ENCODE measurements at places on chromosomes 11 and 22. TPM values are rescaled to one million over a fixed set of nuclear protein-coding genes. Genes with fewer than 3 reads are reported as not detected.

The CLCF1 gene
- total RNA-seq: 3.4 TPM

The LARGE1 gene
- total RNA-seq: 7.1 TPM

The FXYD2 gene
- total RNA-seq: 0.38 TPM

The IRAG1 gene
- 14.8 TPM for total RNA-seq

The C22orf31 gene
- total RNA-seq: not detected

The TMA7B gene
- not detected for total RNA-seq

The NAV2 gene
- 6.8 TPM for total RNA-seq

The PPP1CA gene
- total RNA-seq: 87.7 TPM

The ADAMTS15 gene
- total RNA-seq: 13.5 TPM

The NCAM1 gene
- 0.58 TPM for total RNA-seq

The OTUB1 gene
- total RNA-seq: 47.6 TPM

The UPK3A gene
- not detected for total RNA-seq

The UCP2 gene
- total RNA-seq: 0.56 TPM

The DENND6B gene
- total RNA-seq: 2.0 TPM

The OR6T1 gene
- total RNA-seq: not detected

The PKNOX2 gene
- 0.38 TPM for total RNA-seq

The SMC1B gene
- not detected for total RNA-seq

The SCGB1D2 gene
- not detected for total RNA-seq

The APBB1 gene
- total RNA-seq: 53.3 TPM

The ANO1 gene
- total RNA-seq: 3.7 TPM

The LDHAL6A gene
- not detected for total RNA-seq

The USP2 gene
- total RNA-seq: 0.38 TPM

The FGF3 gene
- not detected for total RNA-seq

The VWCE gene
- total RNA-seq: 0.19 TPM

The TMEM86A gene
- 0.56 TPM for total RNA-seq

The DGCR6L gene
- total RNA-seq: 50.0 TPM

The BSX gene
- total RNA-seq: not detected

The ZNHIT2 gene
- 8.2 TPM for total RNA-seq

The KCNJ4 gene
- not detected for total RNA-seq

The SHISAL1 gene
- 2.0 TPM for total RNA-seq

The TUB gene
- 4.8 TPM for total RNA-seq

The MAJIN gene
- not detected for total RNA-seq

The SYCE3 gene
- not detected for total RNA-seq

The MS4A4A gene
- not detected for total RNA-seq

The GAS2 gene
- total RNA-seq: 3.4 TPM

The CRYBA4 gene
- total RNA-seq: not detected

The MS4A6A gene
- total RNA-seq: not detected

Data from regular cardiac myocyte (primary cell).